Cortex of kidney (tissue), 1 donor: ENCODE measurements at places on chromosomes 2 and 18.

- DNase-seq = no peak
These were observed 19.2 kb upstream of the SLC14A2 start for GRCh38 chr18:45596036-45596435.

DNA sequence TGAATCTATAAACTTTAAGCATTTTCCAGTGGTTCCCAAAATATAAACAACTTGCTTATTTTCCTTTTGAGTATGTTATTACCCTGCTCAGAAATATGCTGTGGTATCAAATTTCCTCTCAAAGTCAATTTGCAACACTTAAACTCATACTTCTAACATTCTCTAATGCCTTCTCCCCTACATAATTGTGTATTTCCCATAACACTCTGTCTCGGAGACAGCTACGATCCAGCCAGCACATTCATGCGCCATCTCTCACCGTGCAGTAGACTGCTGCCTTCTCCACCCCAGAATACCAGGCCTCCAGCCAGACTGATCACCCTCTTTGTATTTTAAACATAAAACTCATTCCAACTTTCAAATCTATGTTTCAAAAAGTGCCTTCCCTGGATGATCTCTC is 41.8 kb downstream of the TIMM21 start:
- no peak for DNase-seq

- no peak for DNase-seq
These were observed 1090.0 kb downstream of the BCL11A start for GRCh38 chr2:59463426-59463825.

- DNase-seq = no peak
These were observed 76.9 kb downstream of the NRXN1 start for GRCh38 chr2:50955081-50955480.

DNA sequence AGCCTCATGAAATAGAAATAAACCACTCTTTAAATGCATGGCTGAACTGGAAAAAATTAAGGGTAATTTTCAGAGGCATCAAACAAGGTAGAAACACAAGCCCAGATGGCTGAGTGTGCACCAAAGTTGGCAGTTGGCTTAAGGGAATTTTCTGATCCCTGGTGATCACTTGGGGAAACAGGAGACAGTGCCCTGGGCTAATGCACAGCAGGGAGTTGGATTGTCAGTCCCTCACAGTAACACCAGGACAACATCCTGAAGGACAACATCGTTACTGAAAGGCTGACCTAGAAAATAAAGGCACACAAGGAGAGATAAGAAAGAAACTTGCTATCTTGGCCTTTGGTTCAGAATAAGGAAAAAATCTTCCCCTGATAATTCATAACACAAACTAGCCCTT is 417.0 kb downstream of the SLC4A3 start:
- no peak for DNase-seq

DNA sequence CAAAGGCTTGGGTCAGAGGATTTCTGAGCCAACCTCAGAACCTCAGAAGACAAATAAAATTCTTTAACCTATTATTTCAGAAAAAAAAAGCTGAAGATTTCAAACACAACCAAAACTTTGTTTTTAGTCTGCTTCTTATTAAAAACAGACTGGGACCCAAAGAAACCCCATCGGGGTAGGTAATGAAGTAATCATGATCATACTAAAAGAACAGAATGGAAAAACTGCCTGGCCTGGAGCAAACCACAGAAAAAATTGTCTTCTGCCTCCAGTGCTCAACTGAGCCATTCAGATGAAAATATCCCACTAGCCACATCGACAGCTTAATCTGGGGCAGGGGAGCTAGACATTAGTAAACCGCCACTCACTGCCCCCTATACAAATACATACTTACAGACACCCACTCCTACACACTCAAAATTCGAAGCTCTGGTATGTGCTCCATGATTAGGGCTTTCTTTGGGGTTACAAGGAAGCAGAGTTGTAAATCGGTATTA is 76.5 kb downstream of the SDC1 start:
- DNase-seq = no peak

DNA sequence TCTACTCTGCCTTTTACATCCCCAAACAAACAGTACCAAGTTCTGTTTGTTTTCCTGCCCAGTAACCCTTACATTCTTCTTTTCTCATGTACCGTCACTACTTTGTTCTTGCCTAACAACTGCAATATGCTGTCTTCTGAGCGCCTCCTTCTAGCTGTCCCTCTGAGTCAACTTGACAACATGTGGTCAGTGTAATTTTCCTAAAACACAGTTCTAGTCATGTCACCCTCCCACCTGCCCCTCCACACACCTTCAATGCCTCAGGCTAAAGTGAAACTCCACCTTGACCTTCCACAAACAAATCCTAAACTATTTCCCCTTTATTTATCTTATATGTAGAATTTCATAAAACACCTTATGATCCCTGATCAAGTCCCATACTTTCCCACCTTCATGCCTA is 124.6 kb upstream of the CD302 start:
- DNase-seq = no peak

DNA sequence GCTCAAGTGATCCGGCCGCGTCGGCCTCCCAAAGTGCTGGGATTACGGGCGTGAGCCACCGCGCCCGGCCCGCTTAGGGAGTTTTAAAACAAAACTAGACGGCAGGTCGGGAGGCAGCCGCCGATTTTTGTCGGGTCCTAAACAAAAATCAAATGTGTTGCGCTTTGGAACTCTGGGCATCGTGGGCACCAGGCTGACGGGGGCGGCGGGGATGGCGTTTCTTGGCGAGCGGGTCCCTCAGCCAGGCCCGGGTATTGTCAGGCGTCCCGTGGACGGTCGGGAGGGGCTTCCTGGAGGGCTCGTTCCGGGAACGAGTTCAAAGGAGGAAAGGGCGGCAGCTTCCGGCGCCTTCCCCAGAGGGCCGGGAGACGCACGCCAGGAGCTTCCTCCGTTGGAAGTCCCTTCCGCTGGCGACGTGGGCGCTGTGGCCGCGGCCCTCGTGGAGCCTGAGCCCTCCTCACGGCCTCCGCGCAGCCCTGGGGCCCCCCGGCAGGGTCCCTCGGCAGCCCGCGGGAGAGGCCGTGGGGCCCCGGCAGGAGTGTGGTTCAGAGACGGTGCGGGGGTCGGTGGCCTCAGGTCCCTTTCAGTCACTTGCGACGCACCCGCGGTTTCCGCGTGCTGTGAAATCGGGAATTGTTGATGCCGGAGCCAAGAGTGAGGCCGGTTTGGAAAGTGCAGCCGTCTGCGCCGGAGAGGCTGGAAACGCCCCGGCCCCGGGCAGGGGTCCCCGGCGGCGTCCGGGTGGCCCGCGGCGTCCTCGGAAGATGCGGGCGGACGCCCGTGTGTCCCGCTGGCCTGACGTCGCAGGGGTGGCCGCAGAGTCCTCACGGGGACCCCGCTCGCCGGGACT is 59.3 kb downstream of the EMILIN2 start:
- no peak for DNase-seq
